Mesothelial cell of epicardium (in vitro differentiated cells): ENCODE measurements at places on chromosomes 12 and 14. TPM values are rescaled to one million over a fixed set of nuclear protein-coding genes. Genes with fewer than 3 reads are reported as not detected.

GRCh38 chr14:67815573-67816225 is 691 bp downstream of the ZFYVE26 start:
- peak overlapping the region; percentile 98 for H3K27ac ChIP-seq
- H3K4me1 ChIP-seq = peaks cover 26% of the 10 kb centered on the region
- H3K27me3 ChIP-seq = no peaks in the 10 kb centered on the region
- peak overlapping the region; percentile 84 for H3K4me3 ChIP-seq
- no peak for DNase-seq

GRCh38 chr14:72906316-72906715 is 12.4 kb upstream of the DPF3 start:
- no peak overlapping the region for H3K27ac ChIP-seq
- H3K36me3 ChIP-seq = no peaks in the 10 kb centered on the region
- H3K27me3 ChIP-seq = no peaks in the 10 kb centered on the region
- DNase-seq = no peak

DNA sequence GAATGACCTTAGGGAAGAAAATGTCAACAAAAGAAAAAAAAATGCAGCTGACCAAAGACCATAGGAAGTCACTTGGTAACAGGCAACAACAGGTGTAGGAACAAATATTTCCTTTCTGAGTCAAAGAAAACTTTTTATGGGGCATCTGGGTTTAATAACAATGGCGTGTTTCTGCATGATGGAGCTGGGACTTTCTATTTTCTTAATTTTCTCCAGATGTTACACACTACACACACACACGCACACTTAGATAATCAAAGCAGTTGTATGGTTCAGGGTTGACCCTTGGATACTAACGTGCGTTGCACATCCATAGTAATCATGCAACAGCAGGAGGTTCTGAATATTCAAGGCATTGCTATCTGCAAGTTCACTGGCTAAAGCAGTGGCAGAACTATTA is 47.9 kb upstream of the NTF3 start:
- H3K36me3 ChIP-seq = no peaks in the 10 kb centered on the region
- DNase-seq = no peak
- no peak overlapping the region for H3K27ac ChIP-seq

DNA sequence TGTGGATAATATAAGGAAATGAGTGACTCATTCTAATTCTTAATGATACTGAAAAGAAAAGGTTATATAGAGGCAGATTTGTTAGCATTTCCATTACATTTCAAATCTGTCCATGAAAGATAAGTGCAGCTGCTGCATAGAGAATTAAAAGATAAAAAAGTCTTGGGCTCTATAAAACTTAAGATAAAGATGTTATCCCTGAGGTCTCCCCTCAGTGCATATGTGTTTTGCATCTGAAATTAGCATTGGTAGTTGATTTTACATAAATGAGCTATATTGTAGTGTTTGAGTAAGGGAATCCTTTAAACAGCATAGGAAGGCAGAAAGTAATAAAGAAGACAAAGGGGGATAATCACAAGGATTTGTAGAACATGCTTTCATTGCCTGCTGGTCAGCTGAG is 206.2 kb downstream of the FSCB start:
- H3K27me3 ChIP-seq = no peaks in the 10 kb centered on the region
- H3K36me3 ChIP-seq = peaks cover 4% of the 10 kb centered on the region
- H3K4me3 ChIP-seq = no peak overlapping the region
- H3K27ac ChIP-seq = no peak overlapping the region

- H3K4me3 ChIP-seq = peak overlapping the region; percentile 5
- H3K36me3 ChIP-seq = no peaks in the 10 kb centered on the region
- DNase-seq = no peak
- peak overlapping the region; percentile 21 for H3K27ac ChIP-seq
- peaks cover 40% of the 10 kb centered on the region for H3K4me1 ChIP-seq
These were observed 3.3 kb downstream of the CDK17 start for GRCh38 chr12:96396914-96397313.

DNA sequence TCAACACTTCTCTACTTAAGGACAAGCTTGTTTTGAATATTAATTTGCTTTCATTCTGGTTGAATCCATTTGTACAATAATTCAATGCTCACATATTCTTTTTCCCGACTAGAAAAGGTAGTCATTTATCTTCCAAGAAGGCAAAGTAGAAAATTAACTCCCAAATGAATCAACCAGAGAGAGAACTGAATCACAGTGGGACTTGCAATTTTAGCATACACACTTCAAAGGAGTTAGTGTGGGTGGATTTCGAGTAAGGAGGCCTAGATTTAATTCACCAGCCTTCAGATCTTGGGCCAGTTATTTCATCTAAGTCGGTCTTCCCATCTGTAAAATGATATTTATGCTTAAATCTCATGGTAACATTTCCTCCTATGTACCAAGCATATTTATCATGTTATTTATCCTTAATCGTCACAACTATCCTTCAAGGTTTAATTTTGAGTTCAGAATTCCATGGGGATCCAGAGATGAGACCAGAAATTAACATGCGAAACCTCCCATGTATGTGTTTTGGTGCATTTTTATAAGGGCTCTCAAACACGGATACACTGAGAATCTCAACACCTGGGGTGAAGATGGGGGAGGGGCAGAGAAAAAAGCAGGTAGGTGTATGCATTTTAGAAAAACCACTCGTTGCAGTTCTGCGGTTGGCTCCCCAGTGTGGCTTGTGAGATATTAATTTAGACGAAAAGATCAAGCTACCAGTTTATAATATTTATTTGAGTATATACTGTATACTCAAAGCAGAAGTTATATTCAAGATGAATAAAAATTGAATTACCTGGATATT is 38.9 kb upstream of the IL22 start:
- DNase-seq = no peak
- peaks cover 24% of the 10 kb centered on the region for H3K4me1 ChIP-seq
- H3K4me3 ChIP-seq = no peak overlapping the region
- H3K27ac ChIP-seq = no peak overlapping the region

GRCh38 chr12:6699259-6699988 is 1.2 kb downstream of the PIANP start:
- no peak for DNase-seq
- no peaks in the 10 kb centered on the region for H3K36me3 ChIP-seq
- peaks cover 89% of the 10 kb centered on the region for H3K27me3 ChIP-seq
- no peak overlapping the region for H3K27ac ChIP-seq

- DNase-seq = no peak
- no peaks in the 10 kb centered on the region for H3K4me1 ChIP-seq
- H3K36me3 ChIP-seq = no peaks in the 10 kb centered on the region
- H3K27me3 ChIP-seq = no peaks in the 10 kb centered on the region
These were observed 225.2 kb upstream of the BTG1 start for GRCh38 chr12:92370828-92371227.

The BMP4 gene
- total RNA-seq = 27.6 to 35.2 TPM (median 34.2 TPM) in 3 replicates

The CSAD gene
- 120 to 129 TPM (median 125 TPM) in 3 replicates for total RNA-seq

The NUP37 gene
- 32.4 to 35.2 TPM (median 33.8 TPM) in 3 replicates for total RNA-seq

The SIX1 gene
- total RNA-seq = 0.16 to 0.47 TPM (median 0.24 TPM) in 3 replicates
